ENCODE measurements at places on chromosomes 7 and 10.

DNA sequence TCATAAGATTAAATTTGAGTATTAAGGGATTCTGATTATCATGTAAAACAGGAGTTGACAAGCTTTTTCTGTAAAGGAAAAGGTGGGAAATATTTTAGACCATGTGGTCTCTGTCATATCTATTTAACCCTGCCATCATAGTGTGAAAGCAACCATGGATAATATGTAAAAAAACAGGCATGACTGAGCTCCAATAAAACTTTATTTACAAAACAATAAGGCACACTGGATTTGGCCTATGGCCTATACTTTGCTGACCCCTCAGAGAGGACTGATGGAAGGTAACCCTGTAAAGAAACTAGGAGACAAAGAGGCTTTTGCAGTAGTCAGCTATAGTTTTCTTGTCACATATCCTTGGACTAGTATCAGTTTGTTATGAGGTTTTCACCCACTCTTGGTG lies 130.5 kb upstream of the CDK13 start:
- no peak for DNase-seq

DNA sequence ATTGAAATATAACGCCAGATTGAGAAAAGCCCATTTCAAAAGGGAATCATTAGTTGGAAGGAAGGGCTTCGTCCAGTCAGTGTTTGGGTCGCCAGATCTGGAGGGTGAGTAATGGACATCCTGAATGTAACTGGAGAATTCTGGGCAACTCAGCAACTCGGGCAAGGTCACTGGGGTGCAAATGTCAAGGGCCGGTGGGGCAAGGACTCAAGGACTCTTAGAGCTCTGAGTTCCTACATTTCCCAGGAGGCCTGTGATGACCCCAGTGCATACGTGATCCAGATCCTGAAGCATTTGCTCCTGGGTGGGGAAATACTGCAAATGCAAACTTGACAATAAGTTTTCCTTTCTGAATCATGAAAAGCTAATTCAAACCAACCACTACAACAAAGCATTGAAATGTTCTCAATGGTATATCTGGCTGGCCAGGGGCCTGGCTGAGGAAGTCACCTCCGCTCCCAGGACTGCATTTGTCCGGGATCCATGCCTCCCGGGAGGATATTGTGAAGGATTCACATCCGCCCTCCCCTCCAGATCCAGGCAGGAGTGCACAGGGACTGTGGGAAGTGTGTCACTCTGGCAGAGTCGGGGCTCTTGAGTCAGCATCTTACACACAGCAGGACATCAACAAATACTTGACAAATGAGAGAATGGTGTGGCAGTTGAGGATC lies 164.0 kb downstream of the FANK1 start:
- DNase-seq, result no peak

DNA sequence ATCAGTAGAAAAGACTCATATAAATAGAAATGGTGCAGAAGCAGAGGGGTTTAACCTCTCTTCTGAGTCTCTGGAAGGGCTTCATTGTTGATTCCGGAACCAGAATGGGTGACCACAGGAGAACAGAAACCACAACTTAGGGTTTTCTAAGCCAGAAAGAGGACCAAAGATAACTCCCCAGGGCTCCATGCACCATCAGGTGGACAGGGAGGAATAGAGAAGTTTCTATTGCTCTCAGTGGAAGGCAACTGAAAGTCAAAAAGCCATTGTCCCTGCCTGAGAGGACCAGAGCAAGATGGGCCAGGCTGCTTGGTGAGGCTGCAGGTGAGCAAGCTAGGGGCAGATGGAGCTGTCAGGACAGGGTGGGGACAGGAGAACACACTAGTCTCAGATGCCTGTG lies 14.6 kb upstream of the NPS start:
- DNase-seq, result no peak

DNA sequence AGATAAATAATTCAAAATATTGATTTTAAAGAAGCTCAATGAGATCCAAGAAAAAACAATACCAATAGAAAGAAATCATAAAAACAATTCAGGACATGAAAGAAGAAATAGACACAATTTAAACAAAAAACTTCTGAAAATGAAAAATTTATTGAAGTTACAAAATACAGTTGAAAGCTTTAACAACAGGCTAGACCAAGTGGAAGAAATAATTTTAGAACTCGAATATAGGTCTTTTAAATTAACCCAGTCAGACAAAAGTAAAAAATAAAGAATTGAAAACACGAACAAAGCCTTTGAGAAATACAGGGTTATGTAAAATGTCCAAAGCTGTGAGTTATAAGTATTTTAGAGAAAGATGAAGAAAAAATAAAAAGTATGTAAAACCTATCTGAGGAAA lies 152.4 kb upstream of the SMIM30 start:
- no peak for DNase-seq

GRCh38 chr7:137476937-137477336 lies 133.4 kb upstream of the PTN start:
- DNase-seq, result no peak

DNA sequence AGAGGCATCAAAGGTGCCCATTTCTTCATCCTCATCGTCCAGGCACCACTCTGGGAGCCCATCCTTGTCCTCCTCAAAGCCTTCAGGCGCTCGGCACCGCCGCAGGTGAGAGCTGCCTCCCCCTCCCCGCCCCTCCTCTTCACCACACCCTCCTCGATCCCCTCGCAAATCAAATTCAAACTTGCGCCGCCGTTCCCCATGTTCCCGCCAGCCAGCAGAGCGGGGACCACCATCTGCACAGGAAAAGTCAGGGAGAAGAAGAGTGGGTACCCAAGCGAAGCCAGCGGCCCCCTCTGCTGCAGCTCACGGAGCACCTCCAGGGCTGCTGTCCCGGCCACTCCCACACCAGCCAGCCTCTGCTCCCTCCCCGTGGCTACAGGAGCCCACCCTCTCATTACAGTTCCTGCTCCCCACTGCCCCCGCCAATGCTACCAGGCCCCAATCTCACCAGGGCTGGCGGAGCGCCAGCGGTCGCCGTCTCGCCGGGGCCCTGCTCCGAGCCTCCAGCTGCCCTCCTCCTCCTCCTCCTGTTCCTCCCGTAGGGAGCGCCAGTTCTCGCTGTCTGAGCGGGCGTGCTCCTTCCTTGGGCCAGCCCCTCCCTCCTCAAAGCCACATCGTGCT lies 7.7 kb downstream of the GIGYF1 start:
- DNase-seq, result no peak

DNA sequence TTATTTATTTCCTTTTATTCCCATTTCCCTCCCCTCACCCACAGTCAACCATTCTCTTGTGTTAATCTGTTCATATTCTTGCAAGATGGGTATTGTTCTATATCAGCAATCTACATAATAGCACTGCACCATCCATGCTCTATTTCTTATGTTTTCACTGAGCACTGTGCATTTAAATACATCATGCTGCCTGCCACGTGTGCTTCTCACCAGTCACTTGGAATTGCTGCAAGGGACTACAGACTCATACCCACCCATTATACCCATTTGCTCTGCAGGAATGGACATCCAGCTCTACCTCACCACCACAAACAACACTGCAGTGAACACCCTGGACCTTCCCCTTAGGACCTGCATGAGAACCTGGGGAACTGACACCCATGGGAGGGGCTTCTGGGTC lies 20.8 kb downstream of the DLG5 start:
- DNase-seq, result no peak

DNA sequence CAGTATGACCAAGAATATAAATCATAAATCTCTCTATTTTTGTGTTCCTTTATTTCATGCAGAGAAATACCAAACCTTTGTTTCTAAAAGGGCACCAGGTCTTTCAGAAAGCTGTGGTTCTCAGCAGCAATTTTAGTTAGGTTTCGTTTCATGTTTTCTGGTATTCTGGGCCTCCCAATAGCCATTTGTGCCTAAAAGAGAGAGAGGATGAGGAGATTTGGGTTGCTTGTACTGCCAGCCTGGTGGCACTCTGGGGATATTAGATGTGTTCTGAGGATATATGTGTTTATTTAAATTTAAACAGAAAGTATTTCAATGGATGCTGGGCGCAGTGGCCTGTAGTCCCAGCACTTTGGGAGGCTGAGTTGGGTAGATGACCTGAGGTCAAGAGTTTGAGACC lies 471.7 kb downstream of the AUTS2 start:
- no peak for DNase-seq

- no peak for DNase-seq
These were observed 270.0 kb downstream of the ZWINT start for GRCh38 chr10:56090914-56091540.

GRCh38 chr10:85527616-85528317 lies 838.8 kb downstream of the GRID1 start:
- DNase-seq, result no peak

DNA sequence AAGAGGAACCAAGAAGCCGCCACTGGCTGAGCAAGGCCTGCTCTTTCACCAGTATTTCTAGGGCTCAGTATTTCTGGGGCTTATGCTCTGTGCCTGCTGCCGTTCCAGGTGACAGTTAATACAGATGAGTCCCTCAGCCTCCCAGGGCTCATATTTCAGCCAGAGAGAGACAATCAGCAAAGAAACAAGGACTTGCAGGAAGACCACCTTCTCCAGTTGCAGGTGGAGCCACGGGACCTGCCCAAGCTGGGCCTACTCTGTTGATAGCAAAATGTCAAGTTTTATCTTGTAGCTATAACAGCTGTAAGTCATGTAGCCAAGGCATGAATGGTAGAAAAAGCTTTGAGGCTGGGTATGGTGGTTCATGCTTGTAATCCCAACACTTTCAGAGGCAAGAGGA lies 42.7 kb downstream of the NPTX2 start:
- DNase-seq, result no peak

- no peak for DNase-seq
These were observed 55.3 kb downstream of the TCAF1 start for GRCh38 chr7:143846692-143847091.

GRCh38 chr10:19347621-19348020 lies 299.0 kb downstream of the MALRD1 start:
- no peak for DNase-seq

GRCh38 chr7:100901921-100902332 lies 6.2 kb upstream of the ACHE start:
- DNase-seq, result no peak

DNA sequence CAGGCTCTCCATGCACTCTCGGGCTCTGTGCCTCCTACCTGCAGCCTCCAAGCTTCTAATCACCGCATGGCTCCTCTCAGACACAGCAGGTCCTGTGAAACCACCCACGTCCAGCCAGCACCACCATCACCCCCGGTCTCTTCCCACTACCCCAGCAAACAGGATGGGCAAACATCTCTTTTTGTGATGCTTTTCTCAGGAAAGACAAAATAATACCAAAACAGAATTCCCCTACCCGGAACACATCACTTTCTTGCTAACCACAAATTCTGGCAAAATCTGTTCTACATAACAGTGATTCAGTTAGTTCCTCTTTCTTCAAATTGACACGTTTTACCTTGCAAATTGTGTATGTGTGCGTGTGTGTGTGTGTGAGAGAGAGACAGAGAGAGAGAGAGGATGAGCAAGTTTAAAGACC lies 6.5 kb downstream of the SNX8 start:
- no peak for DNase-seq

DNA sequence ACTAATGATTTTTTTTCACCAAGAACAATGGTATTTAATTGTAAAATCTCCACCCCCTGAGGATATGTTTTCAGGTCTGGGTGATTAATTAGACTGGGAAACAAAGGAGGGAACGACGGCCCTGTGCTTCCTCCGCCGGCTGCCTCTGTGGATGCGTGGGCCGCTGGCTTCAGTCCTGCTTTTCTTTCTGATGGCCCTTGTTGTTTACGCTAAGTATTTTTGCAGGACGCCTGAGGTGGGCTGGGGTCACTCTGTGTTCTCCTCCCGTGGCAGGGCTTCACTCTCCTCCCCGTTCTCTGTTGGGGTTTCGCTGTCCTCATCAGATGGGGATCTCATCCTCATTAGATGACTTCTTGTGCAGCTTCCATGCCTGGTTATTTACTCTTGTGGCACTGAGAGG lies 5.2 kb upstream of the ACBD5 start:
- DNase-seq, result no peak

DNA sequence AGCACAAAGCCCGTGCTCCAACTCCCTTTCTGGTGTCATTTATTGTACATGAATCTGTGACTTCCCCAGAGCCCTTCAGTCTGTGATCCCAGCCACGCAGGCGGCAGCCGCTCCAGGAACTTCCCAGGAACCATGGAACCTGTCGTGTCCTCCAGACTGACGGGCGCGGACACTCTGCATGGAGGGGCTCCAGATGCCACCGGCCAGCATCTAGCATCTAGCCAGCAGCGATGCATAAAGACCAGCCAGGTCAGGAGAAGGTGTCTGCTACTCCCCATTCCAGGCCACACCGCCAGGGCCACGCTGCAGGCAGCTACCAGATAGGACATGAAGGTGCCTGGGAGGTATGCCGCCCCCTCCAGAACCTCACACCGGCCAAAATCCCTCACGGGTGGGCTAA lies 77.4 kb downstream of the PRKAG2 start:
- DNase-seq, result no peak

GRCh38 chr10:34374356-34375045 lies 440.6 kb downstream of the PARD3 start:
- DNase-seq, result no peak

GRCh38 chr10:118710487-118710886 lies 44.3 kb downstream of the CACUL1 start:
- DNase-seq, result no peak

DNA sequence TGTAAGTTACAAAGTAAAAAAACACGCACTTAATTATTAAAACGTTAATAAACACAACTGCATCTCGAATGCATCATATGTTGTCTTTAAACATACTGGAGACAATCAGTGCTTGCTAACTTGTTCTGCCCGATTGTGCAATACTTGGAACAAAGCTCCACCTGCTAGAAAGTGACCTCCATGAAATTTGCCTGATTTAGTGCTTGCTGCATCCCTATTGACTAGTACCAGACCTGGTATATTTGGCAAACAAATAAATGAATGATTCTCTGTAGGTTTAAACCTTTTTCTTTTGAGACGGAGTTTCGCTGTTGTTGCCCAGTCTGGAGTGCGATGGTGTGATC lies 6.2 kb downstream of the BZW2 start:
- no peak for DNase-seq

GRCh38 chr7:140653319-140654108 lies 12.9 kb upstream of the DENND2A start:
- peak; percentile 15 for DNase-seq

GRCh38 chr10:30529373-30529998 lies 95.5 kb downstream of the MAP3K8 start:
- peak; percentile 56 for DNase-seq

- DNase-seq, result no peak
These were observed 17.2 kb downstream of the INHBA start for GRCh38 chr7:41685684-41686083.
